Activated naive CD8-positive, alpha-beta T cell treated with anti-CD3 and anti-CD28 coated beads, Interleukin-2, amount 10 ng/mL, durations not matched to agents 7 days and 5 days (primary cell): ENCODE measurements at places on chromosomes 1 and 21. TPM values are rescaled to one million over a fixed set of nuclear protein-coding genes. Genes with fewer than 3 reads are reported as not detected.
A peak's percentile ranks its signal among the peaks of the same experiment; 100 is the strongest.

GRCh38 chr1:203202431-203203245 lies 16.1 kb upstream of the CHI3L1 start:
- H3K4me3 ChIP-seq = no peak overlapping the region
- peaks cover 3% of the 10 kb centered on the region for H3K4me1 ChIP-seq
- H3K27ac ChIP-seq = no peak overlapping the region
- no peak for DNase-seq

DNA sequence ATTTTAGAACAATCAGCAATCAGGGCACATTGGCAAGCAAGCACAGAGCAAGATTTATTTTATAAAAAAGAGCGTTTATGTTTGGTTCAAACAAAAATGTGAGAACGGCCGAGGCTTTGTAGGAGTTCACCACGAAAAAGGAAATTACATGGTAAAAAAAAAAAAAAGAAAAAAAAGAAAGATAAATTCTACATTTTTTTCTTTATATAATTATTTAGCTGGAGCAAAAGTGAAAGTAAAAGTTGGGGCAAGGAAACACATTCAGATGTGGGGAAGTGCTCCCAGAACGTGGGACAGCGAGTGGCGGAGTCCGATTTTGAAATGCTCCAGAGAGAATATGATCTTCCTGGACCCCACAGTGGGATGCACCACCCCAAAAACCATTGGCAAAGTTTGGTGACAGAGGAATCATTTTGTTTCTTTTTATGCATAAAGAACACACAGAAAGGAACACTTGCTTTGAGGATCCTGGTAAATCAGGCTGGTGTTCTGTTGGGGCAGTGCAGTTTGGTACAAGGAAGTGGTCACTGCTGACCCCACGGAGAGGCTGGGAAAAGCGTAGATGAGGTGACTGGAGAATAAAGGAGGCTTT lies 16.3 kb upstream of the ATP5PO start:
- H3K4me1 ChIP-seq = peaks cover 34% of the 10 kb centered on the region
- H3K4me3 ChIP-seq = peak overlapping the region; percentile 97
- H3K27me3 ChIP-seq = no peaks in the 10 kb centered on the region
- H3K27ac ChIP-seq = peak overlapping the region; percentile 99
- H3K36me3 ChIP-seq = peaks cover 15% of the 10 kb centered on the region
- DNase-seq = no peak

- H3K4me3 ChIP-seq = no peak overlapping the region
- H3K27me3 ChIP-seq = peaks cover 21% of the 10 kb centered on the region
- peaks cover 10% of the 10 kb centered on the region for H3K4me1 ChIP-seq
- DNase-seq = no peak
- no peaks in the 10 kb centered on the region for H3K36me3 ChIP-seq
These were observed 32.5 kb upstream of the HMCN1 start for GRCh38 chr1:185701650-185702049.

The ASPM gene
- 55.9 TPM for total RNA-seq
